Naive thymus-derived CD8-positive, alpha-beta T cell (primary cell): ENCODE measurements at places on chromosomes 11 and 22.

DNA sequence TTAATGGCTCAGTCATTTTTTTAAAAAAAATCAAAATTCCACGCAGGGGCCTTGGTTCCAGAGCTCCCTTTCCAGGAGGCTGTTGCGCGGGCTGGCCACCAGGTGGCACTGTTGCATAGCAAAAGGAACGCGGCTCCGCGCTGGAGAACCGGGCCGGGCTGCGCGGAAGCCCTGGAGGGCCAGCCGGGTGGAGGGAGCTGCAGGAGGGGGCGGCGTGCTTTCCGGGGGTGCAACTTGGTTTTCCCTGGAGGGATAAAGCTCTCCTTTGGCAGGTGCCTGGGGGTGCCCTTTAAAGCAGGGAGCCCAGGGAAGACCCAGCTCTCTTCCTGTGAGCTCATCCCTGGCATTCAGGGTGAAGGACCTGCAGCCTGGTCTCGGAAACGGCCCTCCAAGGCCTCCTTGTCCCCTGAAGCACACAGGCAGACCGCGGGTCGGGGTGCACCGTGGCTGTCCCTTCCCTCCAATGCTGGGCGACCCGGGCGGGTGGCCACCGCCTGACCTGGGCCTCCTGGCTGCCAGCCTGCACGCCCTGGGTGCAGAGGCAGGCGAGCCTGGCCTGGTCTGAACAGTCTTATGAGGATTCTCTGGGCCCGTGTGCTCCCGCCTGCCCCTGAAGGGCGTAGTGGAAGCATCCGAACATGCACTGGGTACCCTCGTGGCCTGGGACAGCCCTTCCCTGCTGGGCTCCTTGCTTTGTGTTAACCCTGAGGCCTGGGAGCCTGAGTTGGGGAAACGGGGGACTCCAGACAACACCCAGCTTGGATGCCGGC lies 23.4 kb downstream of the KRTAP5-5 start:
- DNase-seq: peak; percentile 79

- DNase-seq: no peak
Observed at GRCh38 chr11:65663639-65664200, 1.0 kb upstream of the RELA start.

- DNase-seq: no peak
Observed at GRCh38 chr11:131041331-131042040, 125.2 kb upstream of the SNX19 start.

DNA sequence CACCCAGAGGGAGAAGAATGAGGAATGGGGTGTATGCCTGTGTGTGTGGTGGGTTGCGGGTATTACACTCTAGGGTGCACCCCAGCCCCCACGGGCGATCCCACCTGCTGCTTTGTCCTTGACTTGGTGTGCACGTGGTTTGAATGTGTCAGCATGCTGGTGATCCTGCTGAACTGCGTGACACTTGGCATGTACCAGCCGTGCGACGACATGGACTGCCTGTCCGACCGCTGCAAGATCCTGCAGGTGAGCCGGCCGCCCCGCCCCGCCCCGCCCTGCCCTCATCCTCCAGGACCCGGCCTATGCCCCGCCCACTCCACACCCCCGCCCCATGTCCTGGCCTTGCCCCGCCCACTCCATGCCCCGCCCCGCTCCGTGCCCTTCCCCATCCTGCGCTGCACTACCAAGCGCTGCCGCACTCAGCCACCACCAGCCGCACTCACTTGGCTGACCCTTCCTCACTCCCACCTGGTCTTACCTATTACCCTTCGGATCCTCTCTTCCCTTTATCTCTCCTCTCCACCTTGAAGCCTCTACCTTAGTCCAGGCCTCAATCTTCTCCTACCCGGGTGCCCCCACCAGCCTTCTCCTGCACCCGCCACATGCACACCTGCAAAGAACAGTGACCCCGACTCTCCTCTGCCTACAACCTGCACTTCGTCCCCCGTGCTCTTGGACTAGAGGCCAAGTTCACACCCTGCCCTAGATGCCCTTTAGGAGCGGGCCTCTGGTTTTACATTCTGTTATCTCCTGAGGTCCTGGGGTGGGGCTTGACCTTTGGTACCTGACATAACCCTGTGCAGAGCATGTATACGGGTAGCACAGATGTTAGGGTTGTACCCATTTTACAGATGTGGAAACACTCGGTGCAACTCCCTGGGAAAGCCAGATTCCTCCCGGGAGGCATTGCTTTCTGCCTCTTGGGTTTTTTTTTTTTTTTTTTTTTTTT lies 27.7 kb downstream of the CACNA1I start:
- peak; percentile 75 for DNase-seq

GRCh38 chr22:32473388-32473952 lies 1.1 kb upstream of the FBXO7 start:
- DNase-seq: peak; percentile 67

DNA sequence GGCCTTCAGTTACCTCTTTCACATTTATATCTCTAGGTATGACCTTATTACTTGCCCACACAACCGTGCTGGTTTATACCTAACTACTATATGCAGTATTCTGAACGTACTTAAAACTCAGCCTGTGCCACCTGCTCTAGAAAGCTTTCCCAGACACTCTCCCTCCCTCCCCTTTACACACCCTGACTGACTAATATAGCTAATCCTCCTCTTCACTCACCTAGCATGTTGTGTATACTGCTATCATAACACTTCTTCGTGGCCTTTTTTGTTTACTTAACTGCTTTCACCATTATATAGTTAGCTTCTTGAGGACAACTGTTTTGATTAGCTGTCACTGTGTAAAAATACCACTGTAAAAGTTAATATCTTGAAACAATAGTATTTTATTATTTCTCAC lies 23.5 kb downstream of the RNF214 start:
- no peak for DNase-seq

DNA sequence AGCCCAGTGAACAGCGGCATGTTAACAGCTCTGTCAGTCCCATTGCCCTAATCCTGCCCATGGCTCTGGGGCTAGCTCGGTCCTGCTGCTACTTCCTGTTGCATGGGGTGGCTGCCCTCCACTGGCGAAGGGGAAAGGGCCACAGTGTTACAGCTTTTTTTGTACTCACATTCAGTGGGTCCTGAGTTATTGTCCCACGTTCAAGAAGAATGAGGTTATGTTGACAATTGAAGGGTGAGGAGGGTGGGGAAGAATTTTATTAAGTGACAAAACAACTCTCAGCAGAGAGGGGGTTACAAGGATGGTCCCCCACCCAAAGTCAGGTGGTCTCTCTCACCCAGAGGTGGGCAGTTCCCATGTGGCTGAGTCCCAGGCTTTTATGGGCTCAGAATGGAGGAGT lies 17.7 kb upstream of the MS4A7 start:
- no peak for DNase-seq

GRCh38 chr11:4539603-4540219 lies 5.3 kb upstream of the OR52M1 start:
- peak; percentile 54 for DNase-seq

- no peak for DNase-seq
Observed at GRCh38 chr11:62805961-62806441, 761 bp upstream of the NXF1 start.

DNA sequence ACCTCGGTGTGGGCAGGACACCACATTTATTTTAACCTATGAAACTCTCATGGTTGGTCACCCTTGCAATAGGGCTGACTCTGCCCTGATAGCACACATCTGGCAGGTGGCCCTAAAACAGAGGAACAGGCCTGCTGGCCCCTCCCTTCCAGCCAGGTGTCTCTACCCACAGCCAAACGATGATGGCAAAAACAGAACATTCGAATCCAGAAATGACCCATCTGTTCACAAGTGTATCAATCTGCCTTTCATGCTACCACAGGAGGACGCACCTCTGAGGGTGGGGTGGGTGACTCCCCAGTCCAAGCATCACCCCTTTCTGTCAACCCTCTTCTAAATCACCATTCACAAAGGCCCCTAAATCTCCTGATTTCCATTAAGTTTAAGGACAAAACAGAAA lies 118.1 kb downstream of the ETS1 start:
- DNase-seq: no peak

GRCh38 chr11:57148621-57149020 lies 33.1 kb upstream of the LRRC55 start:
- no peak for DNase-seq

GRCh38 chr11:18650859-18651557 lies 16.9 kb upstream of the SPTY2D1 start:
- no peak for DNase-seq

DNA sequence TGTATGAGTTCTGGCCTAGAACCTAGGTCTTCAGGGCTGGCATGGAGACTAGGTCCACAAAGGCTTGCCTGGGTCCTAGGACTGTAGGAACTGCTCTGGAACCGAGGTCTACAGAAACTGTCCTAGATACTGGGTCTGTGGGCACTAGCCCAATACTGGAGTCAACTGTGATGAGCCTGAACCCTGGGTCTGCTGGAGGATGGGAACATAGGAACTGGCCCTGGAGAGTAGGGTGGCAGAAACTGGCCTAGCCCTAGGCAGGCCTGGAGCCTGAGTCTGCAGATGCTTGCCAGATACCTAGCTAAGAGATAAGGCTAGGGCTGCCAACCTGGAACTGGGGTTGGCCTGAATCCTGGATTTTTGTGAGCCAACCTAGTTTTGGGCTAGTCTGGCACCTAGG lies 19.2 kb upstream of the GLYATL2 start:
- no peak for DNase-seq

DNA sequence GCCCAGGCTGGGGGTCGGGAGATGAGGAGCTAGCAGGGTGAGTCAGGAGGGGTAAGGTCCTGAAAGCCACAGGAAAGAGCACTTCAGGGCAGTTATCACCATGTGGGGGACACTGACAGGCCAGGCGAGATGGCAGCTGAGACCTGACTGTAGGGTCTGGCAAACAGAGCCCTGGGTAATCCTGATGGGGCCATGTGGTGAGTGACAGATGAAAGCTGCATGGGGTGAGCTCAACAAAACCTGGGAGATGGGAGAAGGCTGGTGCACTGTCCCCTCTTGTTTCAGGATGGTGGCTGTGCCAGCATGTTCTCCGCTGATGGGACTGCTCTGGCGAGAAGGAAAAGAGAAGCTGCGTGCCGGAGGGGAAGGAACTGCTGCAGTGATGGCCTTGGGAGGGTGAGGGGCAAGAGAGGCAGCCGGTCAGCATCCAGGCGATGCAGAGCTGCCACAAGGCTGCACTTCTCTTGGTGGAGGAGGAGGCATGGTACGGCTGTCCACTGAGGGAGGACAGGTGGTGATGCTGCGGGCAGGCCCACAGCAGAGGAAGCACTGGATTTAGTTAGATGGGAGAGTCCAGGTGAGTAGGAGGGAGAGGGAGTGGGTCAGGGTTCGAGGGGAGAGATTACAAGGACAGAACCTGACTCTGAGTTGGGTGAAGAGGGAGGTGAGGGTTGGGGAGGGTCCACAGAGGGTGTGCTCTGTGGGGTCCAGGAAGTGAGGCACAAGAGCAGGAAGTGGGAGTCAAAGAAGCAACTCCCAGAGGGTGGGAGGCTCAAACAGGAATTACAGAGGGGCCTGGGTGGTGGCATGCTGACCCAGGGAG lies 3.8 kb downstream of the TOP3B start:
- no peak for DNase-seq

GRCh38 chr11:13376838-13377237 lies 86.2 kb downstream of the BTBD10 start:
- DNase-seq: no peak

GRCh38 chr22:44862981-44863860 lies 110.8 kb downstream of the ARHGAP8 start:
- no peak for DNase-seq

DNA sequence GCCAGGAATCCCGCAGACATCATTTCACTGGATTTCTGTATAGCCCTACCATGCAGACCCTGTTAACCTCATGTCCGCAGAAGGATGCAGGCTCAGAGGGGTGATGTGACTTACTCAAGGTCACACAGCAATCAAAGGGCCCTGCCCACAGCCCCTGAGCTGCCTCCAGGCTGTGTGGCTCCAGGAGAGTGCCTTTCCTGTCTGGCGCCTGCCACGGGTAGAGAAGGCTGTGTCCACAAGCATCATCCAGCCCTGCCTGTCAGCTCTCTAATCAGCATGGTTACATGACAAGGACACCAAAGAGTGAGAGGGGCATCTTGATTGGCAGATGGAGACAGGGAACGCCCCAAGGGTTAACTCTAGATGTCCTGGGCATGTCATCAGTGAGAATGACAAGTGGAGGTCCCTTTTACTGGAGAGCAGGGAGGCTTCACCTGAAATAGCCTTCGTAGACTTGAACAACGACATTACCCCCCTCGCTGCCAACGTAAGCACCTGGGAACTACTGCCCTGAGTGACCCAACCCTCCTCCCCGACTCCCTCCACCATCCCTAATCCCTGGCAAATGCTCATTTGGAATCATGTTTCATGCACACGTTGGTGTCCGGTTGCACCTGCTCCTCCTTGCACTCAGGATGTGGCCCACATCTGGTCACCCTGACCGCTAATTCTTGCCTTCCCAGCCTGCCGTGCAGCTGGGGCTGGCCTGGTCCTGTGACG lies 6.9 kb downstream of the FGF19 start:
- DNase-seq: no peak

GRCh38 chr11:22559416-22559815 lies 66.2 kb downstream of the FANCF start:
- DNase-seq: no peak

GRCh38 chr11:12687740-12688139 lies 13.5 kb downstream of the TEAD1 start:
- DNase-seq: no peak

- DNase-seq: no peak
Observed at GRCh38 chr11:57116654-57117053, 65.1 kb upstream of the LRRC55 start.

DNA sequence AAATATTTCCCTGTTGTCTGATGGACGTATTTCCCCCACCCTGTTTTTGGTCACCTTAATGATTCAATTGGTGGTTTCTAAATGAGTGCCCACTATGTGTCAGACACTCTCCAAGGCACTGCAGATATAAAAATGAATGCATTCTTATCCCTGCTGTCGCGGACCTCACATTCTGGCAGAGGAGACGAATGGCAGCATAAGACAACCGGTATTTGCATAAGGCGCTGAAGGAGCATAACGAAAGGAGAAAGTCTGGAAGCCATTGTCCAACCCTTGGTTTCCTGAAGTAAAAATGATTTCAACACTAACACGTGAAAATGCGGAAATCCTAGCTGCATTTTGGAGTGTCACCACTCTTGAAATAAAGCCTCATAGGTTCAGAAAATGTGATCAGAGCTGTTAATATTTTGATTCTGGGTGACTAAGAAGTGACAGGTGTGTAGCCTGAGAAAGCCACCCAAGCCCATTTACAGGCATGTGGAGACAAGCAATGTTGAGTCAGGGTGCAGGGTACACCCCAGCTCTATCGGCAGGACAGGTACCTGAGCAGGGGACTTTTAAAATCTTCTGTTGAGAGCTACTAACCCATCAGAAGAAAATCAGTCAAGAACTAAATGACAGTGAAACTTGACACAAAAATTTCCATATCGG lies 10.1 kb upstream of the GAB2 start:
- no peak for DNase-seq

- DNase-seq: no peak
Observed at GRCh38 chr11:46900091-46900746, 18.1 kb downstream of the LRP4 start.

GRCh38 chr11:63142459-63142858 lies 1.6 kb downstream of the SLC22A24 start:
- DNase-seq: no peak

GRCh38 chr11:8604078-8604723 lies 10.2 kb upstream of the STK33 start:
- DNase-seq: no peak
